LHCN-M2 (cell line): ENCODE measurements at places on chromosomes 1 and 21.
A peak's percentile ranks its signal among the peaks of the same experiment; 100 is the strongest.

- no peak for DNase-seq
Observed at GRCh38 chr1:20123722-20124455, 4.6 kb upstream of the PLA2G2D start.

DNA sequence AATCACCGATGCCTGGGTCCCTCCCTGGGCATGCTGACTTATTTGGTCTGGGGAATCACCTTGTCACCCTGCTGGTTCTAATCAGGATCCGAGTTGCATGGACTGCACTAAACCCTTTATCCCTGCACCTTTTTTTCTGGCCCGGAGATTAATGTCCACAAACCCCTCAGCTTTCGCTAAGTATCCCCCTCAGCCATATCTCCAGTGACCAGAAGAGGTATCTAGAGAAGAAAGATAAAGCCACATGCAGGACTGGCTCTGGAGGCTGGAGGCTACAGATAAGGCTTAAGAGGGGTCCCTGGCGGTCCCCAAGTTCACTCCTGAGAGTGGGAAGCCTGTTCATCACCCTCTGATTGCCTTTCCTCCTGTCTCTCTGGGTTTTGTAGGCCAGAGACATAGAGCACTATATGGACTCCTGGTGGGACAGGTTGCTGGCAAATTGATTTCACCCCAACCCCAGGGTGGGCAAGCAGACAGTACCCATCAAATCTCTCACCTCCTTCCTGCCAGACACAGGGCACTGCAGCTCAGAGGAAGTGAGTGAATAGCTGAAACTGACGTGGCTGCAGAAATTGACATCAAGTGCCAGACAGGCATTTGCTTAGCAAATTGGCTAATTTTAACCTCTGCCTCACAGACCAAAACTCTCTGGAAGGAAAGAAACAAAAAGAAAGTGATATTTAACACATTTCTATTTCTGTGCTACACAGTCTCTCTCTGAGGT, 38.8 kb downstream of the HMGB4 start:
- no peak for DNase-seq

DNA sequence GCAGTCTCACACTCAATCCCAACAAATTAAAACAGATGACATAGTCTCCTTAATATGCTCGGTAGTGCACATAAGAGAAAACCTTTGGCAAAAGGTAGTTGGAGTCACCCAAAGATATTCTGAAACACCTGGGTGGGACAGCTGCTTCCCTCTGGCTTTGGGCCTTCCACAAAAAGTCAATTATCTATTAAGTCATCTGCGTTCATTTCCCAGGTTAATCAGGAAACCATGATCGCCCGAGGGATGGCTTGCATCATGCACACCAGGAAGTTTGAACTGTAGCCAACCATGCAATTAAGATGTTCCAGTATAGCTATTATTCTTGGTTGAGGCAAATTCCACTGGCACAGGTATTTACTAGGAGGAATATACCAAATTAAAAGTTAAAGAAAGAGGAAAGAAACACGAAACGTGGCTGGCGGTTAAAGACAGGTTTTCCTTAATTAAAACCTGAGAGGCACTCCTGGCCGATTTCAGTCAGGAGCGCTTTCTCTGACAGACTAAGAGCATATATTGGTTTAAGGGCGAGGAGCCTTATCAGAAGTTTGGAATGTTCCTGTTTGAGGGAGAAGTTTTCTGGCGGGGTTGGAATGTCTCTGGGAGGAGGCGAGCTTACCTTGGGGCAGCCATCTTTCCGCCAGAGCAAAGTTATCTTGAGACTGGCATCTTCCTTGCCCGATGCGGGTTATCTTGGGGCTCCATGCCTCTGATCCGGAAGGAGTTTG, 19.9 kb downstream of the CLDN17 start:
- no peak for DNase-seq

GRCh38 chr1:91092503-91092902, 70.7 kb upstream of the ZNF644 start:
- no peak for DNase-seq

GRCh38 chr1:205633421-205633976, 1.7 kb upstream of the ELK4 start:
- DNase-seq: no peak

GRCh38 chr1:162412002-162412401, at the start of gene SH2D1B:
Gene SH2D1B (minus strand): TSS chr1:162412136. CDS start chr1:162412016, 120 bp downstream.
- peak; percentile 29 for DNase-seq

DNA sequence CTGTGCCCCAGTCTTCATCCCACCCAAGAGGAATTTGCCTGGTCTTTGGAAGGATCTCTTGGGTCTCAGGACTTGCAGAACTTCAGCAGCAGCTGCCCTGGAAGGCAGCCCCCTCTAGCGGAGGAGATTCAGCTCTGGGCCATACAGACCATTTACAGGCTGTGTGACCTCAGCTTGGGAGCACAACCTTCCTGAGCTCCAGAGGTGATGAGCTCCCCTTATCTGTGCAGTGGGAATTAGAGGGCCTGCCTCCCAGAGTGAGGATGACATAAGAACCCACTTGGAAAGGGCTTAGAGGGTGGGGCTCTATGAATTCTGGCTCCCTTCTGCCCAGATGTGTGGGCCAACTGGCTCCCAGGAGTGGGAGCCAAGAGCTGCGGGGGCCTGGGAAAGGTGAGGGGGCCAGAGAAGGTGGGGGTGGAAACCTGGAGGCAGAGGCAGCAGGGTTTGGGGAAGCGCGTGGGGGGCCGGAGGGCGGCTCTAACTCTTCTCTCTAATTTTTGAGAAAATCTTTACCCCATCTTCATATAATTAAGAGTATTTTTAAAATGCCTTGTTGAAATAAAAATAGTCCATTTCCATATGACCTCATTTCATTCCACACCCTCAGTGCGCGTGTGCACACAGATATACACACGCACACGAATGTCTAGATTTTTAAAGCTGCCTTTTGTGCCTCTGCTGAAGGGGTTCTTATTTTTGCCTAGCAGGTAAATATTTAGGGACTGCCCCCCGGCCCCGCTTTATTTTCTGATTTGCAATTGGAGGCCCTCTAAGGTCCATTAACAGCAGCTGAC, 21.5 kb downstream of the EPHB2 start:
- no peak for DNase-seq
